ENCODE measurements at places on chromosomes 7 and 10. TPM values are rescaled to one million over a fixed set of nuclear protein-coding genes. Genes with fewer than 3 reads are reported as not detected.

GRCh38 chr7:21071561-21072501 lies 285.1 kb upstream of the SP8 start:
- no peak for DNase-seq

- no peak for DNase-seq
Observed at GRCh38 chr7:94311515-94311914, 83.2 kb upstream of the COL1A2 start.

DNA sequence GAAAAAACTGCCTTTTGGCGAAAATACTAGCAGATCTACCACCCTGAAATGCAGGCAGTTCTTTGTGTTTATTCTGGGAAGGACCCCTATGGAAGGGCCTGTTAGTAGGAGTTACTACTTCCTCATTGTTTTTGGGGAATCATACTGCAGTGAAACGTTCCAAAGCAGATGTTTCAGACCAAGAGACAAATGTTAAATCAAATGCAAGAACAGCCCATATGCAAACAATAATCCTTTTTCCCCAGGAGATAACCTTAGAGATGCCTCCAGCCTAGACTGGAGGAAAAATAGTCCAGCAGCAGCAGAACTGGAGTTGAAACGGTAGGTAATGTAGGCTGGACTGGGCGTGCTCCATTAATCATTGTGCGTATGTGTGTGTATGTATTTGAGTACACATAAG lies 65.9 kb upstream of the VWDE start:
- DNase-seq = no peak

The COBL gene
- 1.2 TPM for total RNA-seq

DNA sequence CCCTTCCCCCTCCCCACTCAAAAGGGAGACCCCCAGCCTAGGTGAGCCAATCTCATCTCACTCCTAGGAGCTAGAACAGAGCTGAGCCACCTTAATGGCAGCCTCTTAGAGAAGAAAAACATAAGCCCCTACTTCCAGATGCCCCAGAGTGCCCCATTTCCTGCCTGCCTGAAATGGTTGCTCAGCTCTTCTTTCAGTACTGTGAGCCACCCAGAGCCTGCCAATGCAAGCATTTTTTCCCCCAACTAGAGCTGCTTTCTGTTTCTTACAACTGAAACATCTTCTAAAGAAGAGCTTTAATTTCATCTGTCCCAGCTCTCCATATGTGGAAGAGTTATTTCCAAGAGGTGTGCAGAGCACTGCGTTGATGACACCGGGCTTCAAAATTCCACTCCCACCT lies 136.7 kb downstream of the PLPP4 start:
- no peak for DNase-seq

GRCh38 chr7:4709187-4709586 lies 27.1 kb downstream of the FOXK1 start:
- DNase-seq = no peak

GRCh38 chr10:132648072-132648850 lies 110.7 kb downstream of the INPP5A start:
- no peak for DNase-seq

- no peak for DNase-seq
Observed at GRCh38 chr7:14635955-14636354, 266.6 kb downstream of the DGKB start.

DNA sequence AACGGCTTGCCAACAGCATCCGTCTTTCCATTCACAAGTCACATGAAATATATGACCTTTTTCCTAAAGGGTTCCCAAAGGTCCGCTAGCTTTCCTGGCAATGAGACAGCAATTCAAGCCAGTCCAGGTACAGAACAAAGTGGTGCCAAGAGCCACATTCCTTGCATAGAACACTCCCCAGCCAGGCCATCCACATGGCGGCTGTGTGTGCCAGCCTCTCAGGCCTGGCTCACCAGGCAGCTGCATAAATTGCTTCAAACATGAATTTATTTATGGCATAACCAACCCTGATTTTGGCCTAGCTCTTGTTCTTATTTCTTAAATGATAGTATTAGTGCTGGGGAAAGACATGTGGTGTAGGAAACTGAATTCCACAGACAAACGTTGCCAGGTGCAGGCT lies 63.7 kb upstream of the CREB5 start:
- DNase-seq = no peak

DNA sequence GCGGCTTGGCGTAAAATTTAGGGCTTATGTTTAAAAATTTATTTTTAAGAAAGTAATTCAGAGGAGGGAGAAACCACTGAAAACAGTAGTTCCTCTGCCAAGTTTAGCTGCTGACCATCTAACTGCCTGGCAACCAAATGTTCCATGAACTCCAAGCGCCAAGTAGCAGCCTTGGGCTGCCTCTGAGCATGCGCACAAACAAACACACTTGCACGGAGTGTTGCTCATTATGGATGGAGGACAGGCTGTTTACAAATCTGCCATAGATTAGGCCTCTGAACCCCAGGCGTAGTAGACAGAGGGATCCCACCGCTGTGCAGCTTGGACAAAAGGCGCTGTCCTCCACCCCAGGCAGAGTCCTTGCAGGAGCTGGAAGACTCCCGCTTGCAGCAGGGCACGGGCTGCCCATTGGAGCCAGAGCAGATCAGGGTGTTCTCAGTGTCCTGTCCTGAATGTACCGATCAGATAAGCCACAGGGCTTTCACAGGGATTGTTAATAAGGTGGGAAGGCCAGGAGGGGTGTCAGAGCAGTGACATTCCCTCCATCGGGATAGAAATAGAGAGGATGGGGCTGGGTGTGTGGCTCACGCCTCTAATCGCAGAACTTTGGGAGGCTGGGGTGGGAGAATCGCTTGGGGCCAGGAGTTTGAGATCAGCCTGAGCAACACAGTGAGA lies 47.7 kb upstream of the LYZL1 start:
- DNase-seq = no peak

The GPER1 gene
- 1.8 TPM for total RNA-seq

DNA sequence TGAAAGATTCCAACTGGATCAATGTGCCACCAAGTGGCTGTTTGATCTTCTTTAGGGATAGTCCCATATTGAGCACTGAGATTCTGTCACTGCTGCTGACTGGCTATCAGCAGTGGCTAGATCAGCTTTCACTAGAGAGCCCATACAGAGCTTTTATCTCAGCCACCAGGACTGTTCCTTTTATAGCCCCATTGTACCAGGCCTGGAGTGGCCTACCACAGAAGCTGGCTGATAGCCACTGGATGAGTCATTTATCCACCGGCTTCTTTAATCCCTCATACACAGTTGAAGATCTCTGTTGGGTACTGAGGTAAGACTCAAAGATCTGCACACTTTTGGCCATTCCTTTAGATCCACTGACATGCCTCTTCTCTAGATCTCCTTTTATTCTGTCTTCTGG lies 1101.1 kb downstream of the SORCS3 start:
- peak; percentile 82 for DNase-seq

DNA sequence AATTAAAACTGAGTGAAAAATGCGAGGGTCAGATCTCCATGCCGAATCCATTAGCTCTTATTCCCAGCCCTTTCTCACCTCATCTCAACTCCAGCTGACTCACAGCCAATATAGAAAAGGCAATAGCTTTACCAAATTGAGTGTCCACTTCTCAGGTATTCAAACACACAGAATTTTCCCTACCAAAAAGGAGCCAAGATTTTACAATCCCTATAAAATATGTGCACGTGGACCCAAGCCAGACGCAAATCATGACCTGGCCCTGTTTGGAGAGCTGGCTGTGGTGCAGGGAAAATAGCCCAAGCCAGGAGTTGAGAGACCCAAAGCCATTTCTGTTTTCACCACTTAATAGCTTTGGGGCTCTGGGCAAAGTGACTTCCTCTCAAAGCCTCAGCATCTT lies 379.7 kb upstream of the AUTS2 start:
- no peak for DNase-seq

The RNLS gene
- not detected for total RNA-seq

DNA sequence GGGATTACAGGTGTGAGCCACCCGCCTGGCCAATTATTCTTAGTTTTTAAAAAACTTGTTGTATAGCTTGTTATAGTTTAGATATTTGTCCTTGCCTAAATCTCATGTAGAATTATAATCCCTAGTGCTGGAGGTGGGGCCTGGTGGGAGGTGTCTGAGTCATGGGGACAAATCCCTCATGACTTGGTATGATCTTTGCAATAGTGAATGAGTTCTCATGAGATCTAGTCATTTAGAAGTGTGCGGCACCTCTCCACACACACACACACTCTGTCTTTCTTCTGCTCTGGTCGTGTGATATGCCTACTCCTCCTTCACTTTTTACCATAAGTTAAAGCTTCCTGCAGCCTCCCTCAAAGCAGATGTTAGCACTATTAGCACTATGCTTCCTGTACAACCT lies 37.2 kb downstream of the FAM149B1 start:
- DNase-seq = no peak

The MBLAC1 gene
- total RNA-seq = 2.6 TPM

DNA sequence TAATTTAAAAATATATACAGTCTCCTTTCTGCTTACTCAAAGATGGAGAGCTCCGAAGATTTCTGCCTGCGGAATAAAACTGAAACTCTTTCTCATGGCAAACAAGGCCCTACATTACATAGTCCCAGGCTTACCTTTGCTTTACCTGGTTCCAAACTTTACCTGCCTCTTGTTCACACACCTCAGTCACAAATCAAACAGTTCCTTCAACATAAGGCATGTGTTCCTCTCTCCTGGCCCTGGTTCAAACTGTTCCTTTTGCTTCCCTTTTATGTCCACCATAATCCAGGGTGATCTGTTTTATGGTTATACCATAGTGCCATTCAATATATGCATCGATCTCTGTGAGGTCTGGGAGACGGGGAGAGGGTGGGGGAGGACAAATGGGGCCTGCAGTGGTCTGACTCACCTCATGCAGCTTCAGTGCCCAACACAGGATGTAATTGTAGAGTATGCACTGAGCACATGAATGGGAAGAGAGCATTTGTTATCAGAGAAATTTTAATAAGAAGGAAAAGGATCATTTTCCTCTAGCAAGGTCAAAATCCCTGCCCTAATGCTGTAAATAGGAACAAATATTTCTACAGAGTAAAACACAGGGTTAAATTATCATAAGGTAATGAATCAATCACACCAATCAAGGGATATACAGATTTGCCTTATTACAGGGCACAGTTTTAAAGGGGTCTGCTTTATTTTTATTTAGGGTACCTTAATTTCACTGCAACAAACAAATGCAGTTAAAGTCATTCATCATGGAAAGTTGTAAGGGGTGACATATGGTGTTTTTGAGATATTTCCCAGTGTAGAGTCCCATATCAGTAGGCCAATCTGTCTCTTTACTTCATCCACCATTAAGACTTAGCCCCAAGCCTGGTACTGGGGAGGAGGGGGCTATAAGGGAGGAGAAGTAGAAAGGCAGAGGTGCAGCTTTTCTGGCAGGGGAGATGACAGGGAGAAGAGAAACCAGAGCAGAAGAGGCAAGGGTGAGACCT lies 88.8 kb upstream of the PDE1C start:
- DNase-seq = peak; percentile 55

The NKX6-2 gene
- total RNA-seq = not detected

- no peak for DNase-seq
Observed at GRCh38 chr7:16086743-16087142, 334.6 kb downstream of the CRPPA start.

DNA sequence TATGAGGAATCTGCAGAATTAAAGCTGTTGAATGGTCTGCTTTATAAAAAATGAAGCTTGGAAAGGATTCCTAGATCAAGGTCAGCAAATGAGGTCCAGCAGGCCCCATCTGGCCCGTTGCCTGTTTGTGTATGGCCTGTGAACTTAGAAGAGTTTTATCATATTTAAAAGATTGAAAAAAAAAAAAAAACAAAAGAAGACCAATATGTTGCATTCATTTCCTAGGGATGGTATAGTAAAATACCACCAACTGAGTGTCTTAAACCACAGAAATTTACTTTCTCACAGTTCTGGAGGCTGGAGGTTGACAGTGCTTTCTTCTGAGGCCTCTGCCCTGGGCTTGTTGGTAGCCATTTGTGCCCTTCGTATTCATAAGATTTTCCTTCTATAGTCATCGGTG lies 109.2 kb downstream of the PPP1R3A start:
- peak; percentile 13 for DNase-seq

The OR6B1 gene
- not detected for total RNA-seq

The NKX2-3 gene
- total RNA-seq = not detected

DNA sequence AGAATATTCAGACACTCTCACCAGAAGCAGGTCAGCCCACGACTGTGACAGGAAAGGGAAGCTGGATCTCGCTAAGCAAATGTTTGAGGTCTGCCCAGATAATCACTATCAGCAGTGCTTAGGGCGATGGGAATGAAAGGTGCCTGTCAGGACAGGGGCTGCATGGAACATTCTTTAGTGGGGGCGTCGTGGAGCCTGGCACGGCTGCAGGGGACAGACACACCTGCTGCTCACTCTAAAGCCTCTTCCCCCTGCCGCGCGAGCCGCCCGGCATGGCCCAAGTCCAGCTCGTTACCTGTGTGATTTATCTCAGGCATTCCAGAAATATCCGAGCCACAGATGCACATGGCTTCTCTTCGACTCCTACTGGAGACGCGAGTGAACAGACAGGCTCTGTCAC lies 235.5 kb downstream of the GLRX3 start:
- DNase-seq = no peak

The FAM107B gene
- 9.8 TPM for total RNA-seq

- peak; percentile 96 for DNase-seq
Observed at GRCh38 chr10:14074062-14074884, 256.5 kb downstream of the FRMD4A start.

The KLF6 gene
- total RNA-seq = 93.0 TPM

DNA sequence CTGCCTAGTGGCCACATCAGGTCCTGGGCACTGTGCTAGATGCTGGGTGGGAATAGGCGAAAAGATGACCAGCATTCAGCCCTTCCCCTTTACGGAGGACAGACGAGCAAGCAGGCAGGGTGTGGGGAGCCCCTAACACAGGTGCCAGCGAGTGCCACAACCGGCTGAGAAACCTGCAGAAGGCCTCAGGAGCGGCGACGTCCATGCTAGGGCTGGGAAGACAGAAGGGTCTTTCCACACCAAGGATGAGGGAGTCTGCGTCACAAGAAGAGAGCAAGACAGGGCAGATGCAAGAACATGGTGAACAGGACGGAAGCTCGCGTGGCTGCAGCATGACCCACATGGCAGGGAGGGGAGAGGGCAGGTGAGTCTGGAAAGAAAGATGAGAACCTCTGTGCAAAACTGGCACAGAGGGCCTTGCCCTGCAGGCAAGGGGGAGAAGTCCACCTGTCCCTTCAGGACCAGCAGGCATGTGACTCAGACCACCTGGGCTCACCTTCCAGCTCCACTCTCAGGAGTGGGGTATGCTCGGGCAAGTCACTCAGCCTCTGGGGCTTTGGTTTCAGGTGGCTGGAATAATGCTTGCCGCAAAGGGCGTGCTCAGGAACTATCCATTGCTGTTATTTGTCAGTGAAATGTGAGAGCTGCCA lies 36.6 kb downstream of the KCNH2 start:
- no peak for DNase-seq

- no peak for DNase-seq
Observed at GRCh38 chr7:45610019-45610418, 35.9 kb downstream of the ADCY1 start.

- DNase-seq = peak; percentile 48
Observed at GRCh38 chr7:18408461-18408860, 87.1 kb upstream of the HDAC9 start.

Data from HT1080 (cell line).